ENCODE measurements at places on chromosomes 11 and 22.

DNA sequence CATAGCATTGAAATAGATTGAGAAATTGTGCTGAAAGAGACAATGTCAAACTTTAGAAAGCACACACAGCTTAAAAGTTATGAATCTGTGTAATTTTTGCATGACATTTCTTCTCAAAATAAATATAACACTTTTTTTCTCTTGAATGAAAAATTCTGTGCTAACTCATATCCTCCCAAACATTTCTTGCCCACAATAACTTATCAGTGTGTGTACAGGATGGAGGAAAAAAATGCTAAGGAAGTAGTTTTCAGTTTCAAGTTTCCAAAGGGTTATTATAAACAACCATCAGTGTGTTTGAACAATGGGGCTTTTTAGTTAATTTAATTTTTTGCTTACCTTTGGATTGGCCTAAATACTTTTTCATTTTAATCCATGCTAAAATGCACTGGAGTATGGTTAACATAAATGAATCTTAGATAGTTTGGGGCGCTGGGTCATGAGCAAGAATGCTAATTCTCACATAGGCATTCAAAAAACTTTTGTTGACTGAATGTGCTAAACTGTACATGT lies 82.9 kb upstream of the ARHGAP20 start:
- DNase-seq, result no peak

GRCh38 chr11:126167488-126167887 lies 44.0 kb downstream of the RPUSD4 start:
- no peak for DNase-seq

DNA sequence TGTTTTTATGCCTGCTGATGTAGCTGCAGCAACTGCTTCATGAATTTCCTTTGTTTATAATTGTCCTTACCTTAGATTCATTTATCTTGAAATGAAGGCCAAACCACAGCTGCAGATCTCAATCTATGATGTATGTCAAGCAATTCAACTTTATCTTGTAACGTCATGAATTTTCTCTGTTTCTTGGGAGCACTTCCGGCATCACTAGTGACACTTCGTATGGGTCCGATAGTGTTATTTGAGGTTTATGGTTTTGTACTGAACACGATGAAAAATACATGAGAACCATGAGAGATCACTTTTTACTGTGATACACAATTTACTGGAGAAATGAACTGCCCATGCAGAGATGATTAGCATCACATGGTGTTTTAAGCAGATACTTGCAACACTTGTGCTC lies 98.5 kb downstream of the CSTPP1 start:
- no peak for DNase-seq

- DNase-seq, result no peak
These were observed 7.3 kb downstream of the ASCL2 start for GRCh38 chr11:2263071-2263565.

GRCh38 chr11:69663326-69663725 lies 11.8 kb downstream of the LTO1 start:
- DNase-seq, result no peak

DNA sequence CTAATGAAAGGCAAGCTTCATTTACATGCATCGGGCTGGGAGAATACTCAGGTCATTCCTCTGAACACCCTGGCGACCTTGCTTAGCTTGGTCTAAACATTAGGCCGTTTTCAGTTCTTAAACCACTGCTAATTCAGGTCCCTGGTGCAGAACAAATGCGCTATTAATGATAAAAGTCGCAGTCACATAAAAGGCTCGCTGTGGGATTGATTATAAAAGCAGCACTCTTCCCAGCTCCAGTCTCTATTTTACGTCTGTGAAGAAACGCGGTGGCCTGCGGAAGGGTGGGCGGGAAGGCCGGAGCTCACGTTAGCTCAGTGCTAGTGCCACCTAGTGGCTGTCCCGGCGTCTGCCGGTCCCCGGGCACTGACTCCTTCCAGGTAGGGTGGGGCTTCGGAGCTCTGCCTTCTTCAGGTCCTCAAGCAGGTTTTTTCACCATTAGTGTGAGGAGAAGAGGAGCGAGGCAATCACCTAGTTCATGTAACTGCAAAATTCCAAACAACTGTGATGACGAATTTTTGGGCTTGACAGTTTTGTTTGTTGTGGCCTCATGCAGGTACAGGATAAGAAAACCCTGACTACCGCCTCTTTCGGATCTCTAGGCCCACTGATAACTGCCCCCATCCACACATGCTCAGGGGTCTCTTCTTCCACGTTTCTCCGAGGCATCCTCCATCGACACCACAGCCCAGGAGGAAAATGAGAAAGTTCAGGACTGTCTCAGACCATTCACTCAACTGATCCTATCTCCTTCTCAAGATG lies 66.5 kb upstream of the CLMP start:
- DNase-seq, result peak; percentile 79

DNA sequence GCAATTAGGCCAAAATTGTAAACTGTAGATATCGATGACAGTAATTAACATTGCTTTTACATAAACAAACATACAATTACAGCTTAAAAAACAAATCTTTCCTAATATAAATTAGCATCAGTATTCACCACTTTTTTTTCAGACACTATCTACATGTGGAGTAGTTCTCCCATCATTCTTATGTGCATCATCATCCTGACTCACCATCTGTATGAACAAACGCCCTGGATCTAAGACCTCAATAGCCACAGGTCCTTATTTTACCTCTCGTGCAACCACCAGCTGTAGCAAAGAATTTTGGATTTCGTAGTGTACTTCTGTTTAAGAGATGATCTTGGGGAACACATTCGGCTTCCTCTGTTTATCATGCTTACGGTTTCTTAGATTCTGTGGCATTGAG lies 551.9 kb upstream of the KIRREL3 start:
- DNase-seq, result no peak

- no peak for DNase-seq
These were observed 636 bp downstream of the KCNQ1OT1 start for GRCh38 chr11:2699185-2699530.

DNA sequence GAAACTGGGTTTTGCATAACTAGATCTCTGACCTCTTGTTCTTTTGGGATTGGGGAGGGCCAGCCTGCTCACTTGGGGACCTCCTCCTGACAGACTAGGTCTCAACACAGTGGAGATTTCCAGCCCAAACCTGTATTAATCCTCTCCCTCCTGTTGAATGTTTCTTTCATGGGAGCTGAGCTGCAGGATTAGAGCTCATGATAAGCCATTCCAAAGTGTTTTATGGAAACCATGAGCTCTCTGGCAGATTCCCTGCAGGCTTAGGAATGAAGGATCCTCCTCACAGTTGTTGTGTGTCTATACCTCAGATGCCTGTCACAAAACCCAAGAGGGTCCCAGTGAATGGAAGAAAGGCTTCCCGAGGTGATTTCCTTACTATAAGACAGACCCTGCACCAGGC lies 248.4 kb upstream of the B3GAT1 start:
- peak; percentile 0 for DNase-seq

GRCh38 chr22:41021613-41022454 lies 70.6 kb upstream of the EP300 start:
- DNase-seq, result peak; percentile 62

GRCh38 chr11:116130122-116130521 lies 625.9 kb upstream of the CADM1 start:
- no peak for DNase-seq

GRCh38 chr22:45207981-45208664 lies 32.6 kb downstream of the KIAA0930 start:
- no peak for DNase-seq

- DNase-seq, result no peak
These were observed 791 bp downstream of the EI24 start for GRCh38 chr11:125569915-125570621.

DNA sequence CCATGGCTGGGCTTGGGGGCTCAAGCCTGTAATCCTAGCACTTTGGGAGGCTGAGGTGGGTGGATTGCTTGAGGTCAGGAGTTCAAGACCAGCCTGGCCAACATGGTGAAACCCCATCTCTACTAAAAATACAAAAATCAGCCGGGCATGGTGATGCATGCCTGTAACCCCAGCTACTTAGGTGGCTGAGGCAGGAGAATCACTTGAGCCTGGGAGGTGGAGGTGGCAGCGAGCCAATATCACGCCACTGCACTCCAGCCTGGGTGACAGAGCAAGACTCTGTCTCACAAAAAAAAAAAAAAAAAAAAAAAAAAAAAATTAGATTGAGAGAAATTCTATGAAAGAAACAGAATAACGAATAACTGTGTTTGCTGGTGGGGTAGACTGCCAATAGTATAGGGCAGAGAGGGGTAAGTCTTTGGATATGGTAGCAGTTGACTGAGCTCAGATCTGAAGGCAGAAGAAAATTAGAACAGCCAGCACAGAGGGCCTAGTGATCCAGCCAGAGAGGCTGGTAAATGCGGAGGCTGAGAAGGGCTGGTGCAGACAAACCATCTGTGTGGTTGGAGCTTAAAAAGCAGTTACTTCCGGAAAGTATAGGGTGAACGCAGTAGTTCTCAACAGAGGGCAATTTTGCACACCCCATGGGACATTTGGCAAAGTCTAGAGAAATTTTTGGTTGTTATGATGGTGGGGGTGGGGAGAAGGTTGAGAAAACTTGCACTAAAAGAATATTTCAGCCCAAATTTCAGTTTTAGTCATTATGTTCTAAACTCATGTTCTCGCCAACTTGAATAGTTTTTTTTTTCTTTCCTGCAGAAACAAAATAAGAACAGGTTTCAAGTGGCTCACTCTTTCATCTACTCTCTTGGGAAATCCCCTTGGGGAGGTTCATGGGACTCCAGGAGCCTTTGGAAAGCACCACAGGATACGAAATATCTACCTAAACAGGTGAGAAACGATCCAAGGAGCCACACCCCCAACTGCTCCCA lies 1.6 kb upstream of the HORMAD2 start:
- DNase-seq, result peak; percentile 32

DNA sequence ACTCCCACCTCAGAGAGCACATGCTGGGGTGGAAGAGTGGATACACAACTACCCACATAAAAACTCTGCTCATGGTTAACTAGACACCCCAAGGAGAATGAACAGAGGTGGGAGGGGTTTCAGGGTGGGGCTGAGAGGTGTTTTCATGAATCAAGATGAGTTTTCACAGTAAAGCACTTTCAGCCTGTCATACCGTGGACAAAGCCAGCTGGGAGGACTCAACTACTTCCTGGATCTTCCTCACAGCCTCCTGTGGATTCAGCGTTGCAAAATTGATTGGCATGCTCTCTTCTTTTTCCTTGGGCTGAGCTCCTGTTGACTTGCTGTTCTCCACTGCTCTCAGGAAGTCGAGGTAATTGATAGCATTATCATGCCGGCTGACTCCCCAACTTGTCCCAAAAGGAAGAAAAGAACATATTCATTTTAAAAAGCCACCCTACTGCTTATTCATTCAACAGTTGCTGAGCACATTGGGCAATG lies 168.5 kb downstream of the MPPED1 start:
- DNase-seq, result no peak

DNA sequence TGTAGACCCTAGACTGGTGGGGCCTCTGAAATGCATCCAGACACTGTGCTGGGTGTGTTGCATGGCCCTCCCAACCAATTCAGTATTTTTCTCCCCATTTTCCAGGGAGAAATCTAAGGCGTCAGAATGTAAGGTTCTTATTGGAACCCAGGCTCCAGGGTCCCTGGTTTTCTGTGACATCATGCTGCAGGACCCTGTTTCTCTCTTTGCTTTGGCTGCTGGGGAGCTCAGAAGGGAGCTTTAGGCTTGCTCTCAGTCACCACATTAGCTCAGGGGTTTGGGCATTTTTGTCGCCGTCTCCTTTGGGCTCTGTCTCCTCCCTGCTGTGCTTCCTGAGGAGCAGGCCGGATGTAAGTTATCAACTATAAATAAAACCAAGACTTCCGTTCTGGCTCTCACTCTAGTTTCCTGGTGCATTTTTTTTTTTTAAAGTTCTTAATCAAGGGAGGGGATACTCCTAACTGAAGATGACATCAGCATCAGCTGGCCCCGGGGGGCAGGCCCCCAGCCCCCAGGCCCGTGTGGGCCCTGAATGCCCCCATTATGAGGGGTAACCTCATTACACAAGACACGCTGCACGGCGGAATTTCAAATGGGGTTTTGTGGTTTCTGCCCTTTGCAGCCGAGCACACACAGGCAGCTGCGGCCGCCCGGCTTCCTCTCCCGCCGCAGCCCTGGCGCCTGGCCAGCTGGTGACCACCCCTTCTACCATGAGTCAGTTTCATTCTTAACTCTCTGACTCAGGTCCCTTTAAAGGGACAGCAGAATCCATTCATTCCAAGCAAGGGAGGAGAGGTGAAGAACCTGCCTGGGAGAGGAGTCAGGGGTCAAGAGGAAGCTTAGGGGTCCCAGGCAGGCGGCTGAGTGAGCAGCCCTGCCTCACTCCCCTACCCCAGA lies 3.2 kb downstream of the MYEOV start:
- DNase-seq, result peak; percentile 90

DNA sequence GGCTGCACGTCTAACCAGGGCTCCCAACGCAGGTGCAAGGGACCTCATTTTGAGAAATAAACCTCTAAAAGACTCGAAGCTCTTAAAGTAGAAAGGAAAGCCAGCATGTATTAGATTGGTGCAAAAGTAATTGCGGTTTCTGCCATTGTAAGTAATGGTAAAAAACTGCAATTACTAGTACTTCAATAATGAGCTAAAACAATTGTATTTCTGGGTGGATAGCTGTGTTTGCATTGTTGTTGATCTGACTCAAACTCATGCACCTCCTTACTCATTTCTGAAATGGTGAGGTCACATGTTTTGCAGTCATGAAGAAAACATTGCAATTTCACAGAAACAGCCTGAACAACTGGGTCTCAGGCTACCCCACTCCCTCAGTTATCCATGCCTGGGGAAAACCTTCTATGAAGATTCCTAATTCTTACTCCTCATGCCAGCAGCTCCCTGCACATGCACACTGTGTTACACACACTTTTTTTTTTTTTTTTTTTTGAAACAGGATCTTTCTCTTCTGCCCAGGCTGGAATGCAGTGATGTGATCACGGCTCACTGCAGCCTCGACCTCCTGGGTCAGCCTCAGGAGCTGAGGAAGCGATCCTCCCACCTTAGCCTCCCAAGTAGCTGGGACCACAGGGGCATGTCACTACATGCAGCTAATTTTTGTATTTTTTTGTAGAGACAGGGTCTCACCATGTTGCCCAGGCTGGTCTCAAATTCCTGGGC lies 24.6 kb downstream of the VWCE start:
- DNase-seq, result no peak

DNA sequence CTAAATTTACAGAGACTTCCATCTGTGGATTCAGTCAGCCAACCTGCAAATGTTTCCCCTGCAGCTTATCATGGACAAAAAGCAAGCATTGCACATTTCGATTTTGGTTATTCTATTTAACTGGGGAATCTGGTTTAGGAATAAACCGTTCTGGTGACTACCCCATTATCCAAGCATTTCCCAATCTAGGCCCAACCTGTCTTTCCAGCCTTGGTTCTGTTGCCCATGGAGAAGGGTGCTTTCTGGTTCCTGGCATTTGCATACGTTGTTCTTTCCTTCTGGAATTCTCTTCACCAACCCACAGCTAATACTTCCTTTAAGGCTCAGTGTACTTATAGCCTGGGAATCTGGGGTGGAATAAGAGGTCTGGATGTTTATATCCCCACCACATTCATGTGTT lies 1.4 kb upstream of the TMEM123 start:
- DNase-seq, result no peak

GRCh38 chr11:82225930-82226329 lies 507.7 kb downstream of the FAM181B start:
- no peak for DNase-seq

GRCh38 chr11:117409511-117409910 lies 81.9 kb downstream of the CEP164 start:
- no peak for DNase-seq

Data from activated CD8-positive, alpha-beta T cell treated with anti-CD3 and anti-CD28 coated beads, Interleukin-2, amount 10 ng/mL, durations not matched to agents 7 days and 5 days (primary cell).